ENCODE measurements at places on chromosomes 4 and X. TPM values are rescaled to one million over a fixed set of nuclear protein-coding genes. Genes with fewer than 3 reads are reported as not detected.

DNA sequence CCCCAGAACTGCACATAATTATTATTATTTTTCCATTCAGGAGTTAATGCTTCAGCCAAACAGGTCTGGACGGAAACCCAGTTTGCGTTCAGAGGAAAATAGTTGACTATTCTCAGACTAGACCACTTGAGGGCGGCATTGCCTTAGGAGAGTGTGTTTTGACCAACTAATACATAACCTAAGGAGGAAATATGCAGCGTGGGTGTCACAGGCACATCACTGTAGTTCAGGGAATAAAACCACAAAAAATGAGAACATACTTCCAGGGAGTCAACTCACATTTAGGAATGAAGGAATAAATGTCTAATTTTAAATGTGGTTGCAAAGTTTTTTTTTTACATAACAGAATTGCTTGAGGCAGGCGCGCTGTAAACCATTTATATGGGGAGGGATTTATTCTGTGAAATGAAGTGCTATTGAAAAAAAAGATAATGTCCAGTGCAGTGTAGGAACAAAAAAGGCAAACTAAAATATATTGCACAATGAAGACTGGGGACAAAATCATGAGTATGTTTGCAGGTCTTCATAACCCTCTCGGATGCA lies 93.3 kb downstream of the SYNPO2 start:
- no peak for DNase-seq

DNA sequence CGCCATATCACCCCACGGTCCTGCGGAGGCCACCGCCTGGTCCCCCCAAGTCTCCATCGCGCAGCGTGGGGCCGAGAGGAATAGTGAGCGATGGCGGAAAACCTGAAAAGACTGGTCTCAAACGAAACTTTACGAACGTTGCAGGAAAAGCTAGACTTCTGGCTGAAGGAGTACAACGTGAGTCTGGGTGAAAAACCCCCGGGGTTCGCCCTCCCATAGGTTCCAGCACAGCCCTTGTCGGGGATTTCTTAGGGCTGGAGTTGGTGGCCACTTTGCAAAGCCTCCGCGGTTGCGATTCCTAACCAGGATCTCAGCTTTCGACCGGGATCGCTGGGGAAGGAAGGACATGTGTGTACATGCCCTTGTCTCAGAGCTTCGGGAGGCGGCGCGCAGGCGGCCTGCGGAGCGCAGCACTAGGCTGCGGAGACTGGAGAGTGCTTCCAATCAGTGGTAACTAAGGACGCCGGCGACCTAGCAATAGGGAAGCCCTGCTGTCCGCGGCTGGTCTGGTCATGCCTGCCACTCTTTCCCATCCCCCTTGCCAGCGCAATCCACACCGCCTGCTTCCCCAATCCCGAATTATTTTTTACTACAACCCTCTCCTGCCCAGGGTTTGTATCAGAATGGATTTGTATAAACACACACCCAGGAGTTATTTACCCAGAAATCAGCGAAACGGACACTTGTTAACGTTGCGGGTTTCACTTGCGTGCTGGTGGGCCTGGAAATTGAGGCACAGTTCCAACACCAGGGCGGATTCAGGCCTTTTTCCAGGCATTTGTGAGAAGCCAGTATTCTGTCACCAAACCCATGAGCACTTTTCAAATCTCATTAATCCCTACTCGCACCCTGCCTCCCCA lies 741 bp downstream of the SPATA18 start:
- DNase-seq = peak; percentile 80

The NALF2 gene
- 0.15 TPM for total RNA-seq

The PLRG1 gene
- 66.2 TPM for total RNA-seq

The CSAG3 gene
- total RNA-seq = not detected

Measured in spleen (tissue), 13 donors.